ENCODE measurements at places on chromosomes 2 and 18.
A peak's percentile ranks its signal among the peaks of the same experiment; 100 is the strongest.

DNA sequence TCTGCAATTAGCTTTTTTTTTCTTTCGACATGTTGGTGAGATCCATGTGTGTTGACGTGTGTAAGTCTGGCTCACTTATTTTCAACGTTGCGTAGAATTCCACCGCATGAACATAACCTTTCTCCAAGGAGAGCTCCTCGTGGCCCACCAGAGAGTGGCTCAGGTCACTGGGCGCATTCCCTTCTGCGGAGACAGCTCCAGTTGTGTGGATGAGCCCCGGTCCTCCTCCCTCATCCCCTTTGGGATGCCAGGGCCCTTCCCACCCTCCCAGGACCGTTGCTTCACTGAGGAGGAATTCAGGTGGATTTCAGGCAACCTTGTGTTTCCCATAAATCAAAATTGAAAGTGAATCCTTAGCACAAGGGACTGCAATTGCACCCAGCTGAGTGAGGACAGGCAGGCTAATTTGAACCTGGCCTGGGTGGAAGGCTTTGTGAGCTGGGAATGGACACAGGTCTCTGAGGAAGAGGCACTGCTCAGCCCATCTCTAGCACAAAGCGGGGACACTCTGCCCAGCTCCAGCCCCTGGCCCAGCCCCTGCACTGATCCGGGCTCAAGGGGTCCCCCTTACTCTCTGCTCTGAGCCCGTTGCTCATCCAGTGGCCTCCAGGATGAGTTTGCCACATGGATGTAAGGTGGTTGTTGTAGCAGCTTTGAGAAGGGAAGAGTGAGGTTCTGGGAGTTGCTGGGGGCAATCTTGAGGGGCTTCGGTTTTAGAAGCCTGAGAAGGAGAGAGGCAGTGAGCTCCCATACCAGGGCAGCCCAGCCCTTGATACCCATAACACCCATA, 57.8 kb upstream of the HAAO start:
- no peak for DNase-seq

DNA sequence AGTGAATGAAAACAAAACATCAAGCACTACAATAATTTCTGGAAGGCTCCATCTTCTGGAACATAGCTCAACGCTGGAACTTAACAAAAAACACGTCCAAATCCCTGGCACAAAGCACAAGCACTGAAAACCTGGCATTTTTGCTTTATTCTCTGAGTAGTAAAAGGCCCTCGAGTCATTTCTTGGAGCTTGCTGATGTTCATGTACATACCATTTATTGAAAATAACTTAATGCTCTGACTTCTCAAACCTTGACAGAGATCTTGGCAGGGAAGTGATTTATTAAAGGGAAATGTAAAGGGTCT, 76.5 kb upstream of the STK17B start:
- DNase-seq = no peak

GRCh38 chr2:170680172-170680941, 34.8 kb upstream of the SP5 start:
- no peak for DNase-seq

DNA sequence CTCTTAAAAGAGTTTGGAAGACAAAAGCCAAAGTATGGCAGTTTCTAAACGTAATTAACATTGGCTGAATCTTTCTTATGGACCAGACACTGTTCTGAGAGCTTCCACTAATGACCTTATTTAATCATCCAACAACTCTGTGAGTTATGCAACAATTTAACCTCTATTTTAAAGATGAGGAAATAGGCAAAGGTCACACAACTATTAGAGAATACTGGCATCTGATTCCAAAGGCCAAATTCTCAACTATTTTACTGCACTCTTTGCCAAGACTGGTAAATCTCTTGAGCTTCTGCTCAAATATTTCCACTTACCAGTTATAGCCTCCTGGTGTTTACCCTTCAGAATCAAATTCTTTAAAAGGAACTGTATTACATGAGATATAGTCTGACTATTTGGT, 42.1 kb upstream of the ERMN start:
- DNase-seq = no peak

- DNase-seq = no peak
These were observed 36.0 kb downstream of the SMAD7 start for GRCh38 chr18:48914581-48915251.

- DNase-seq = peak; percentile 19
These were observed 730.3 kb downstream of the CNTNAP5 start for GRCh38 chr2:124755386-124755785.

DNA sequence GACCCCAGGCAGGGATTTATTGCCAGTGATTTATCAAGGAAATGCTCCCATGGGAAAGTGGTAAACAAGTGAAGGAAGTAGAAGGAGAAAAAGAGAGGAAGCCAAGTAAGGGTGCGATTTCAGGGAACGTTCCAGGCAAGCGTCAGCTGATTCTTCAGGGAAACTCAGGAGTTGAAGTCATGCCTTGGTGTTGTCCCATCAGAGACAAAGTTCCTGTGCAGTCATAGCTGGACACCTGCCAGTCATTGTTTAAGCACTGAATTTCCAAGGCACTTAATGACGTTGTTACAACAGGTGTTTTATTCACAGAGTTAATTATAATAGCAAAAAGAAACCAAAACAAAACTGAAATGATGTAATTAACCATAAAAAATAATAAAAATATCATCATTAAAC, 381.8 kb upstream of the CRIM1 start:
- no peak for DNase-seq

All from ELR (cell line).